ENCODE measurements at places on chromosomes 7 and 10.

GRCh38 chr10:86329896-86330680 is 36.5 kb downstream of the GRID1 start:
- no peak for DNase-seq

DNA sequence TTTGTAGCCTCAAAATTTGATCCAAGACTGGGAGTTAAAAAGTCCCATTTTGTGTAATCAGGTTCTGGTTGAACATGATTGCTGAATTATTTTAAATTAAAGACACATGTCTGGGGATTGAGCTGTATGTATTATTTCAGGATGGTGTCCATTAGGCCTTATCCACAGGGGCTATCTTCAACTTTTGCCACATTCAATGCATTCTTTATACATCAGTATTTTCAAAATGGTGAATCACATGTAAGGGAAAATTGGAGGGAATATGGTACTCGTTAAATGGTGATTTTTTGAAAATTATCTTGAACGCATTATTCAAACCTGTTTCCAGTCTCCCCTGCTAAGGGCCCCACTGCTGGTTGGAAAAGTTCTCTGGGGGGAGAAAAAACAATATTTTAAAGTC is 367.7 kb upstream of the NPVF start:
- DNase-seq: no peak

GRCh38 chr7:13932131-13932530 is 57.3 kb downstream of the ETV1 start:
- DNase-seq: no peak

DNA sequence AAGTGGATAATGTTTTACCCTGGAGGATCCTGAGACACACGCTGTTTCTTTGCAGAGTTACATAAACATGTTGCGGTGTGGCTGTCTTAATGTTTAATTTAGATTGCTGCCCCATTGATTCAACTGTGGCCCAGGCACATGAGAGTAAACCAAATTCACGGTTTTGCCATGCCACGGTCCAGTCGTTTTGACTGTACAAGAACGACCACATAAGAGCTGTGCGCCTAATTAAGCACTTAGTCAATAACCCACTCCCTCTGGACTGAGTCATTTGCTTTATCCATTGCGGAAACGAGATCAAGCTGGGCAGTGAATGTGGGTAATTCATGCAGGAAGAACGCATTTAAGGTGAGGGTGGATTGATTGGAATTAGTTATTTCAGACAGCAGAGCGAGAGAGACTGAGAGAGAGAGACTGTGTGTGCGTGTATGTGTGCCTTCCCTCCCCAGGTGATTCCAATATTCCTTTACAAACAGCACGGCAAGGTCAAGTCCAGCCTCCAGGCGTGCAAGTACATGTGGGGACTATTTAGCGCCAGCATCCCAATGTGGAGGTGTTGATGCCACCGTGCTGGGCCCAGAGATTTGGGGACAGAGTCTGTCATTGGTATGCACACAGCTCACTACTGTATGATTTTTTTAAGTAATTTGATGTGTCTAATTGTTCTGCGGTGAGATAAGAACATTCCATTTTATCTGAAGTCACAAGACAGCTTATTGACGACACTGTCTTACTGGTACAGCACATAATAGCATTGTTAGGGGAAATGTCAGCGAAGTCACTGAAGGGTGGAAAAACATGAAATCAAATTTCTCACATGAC is 8.4 kb upstream of the TEX36 start:
- DNase-seq: peak; percentile 74

DNA sequence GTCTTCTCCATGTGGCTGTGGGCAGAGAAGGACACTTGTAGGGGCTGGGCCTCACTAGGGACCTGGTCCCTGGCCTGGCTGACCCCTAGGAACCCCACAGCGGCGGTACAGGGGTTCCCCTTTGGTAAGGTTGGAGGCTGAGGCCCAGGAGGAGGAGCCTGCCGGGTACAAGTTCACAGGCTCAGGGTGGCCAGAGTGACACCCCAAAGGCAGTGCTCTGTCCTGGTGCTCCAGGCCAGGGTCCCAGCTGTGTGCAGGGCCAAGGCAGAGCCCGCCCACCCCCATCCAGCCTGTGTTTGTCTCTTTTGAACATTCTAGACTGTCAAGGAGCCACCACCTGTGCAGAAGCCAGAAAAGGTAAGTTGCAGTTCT is 23.3 kb downstream of the ANTXRL start:
- no peak for DNase-seq

- no peak for DNase-seq
Measured at GRCh38 chr10:311901-312665, 176.8 kb downstream of the ZMYND11 start.

DNA sequence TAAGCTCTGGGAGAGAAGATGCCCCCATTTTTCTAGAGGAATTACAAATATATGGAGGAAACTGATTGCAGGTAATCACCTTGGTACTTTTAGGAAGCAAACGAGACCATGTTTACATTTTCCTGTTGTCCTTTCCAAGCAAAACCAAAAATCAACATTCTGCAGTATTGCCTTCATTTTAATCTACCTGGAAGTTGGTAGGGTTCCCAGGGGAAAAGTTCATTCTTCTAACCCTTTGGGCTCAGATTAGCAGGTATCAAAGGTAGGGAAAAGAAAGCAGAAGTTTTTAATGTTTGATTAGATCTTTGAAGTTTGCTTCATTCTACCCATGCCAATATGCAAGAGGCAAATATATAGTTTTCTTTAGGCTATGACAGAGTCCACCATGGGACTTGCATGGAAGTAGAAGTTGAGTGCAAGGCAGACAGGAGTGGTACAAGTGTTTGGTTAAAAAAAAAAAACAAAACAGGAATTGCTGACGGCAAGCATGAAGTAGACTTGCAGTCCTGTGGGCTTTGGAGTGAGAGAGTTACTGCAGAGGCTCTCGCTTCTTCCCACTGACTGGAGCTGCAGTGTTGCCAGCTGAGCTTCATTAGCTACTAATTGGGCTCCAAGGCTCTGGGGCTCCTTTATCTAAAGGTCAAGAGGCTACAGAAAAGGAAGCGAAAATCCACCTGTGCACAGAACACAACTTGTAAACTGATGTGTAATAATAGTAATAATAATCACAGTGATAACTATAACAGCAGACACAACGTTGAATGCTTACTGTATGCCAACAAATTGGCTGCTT is 28.9 kb upstream of the ASAH2 start:
- DNase-seq: no peak

GRCh38 chr7:15886626-15887025 is 200.1 kb upstream of the MEOX2 start:
- no peak for DNase-seq

GRCh38 chr10:30034433-30035137 is 24.8 kb downstream of the JCAD start:
- DNase-seq: no peak

- no peak for DNase-seq
Measured at GRCh38 chr10:45420453-45421192, 46.6 kb downstream of the ALOX5 start.

GRCh38 chr7:129343099-129343700 is 91.0 kb upstream of the STRIP2 start:
- peak; percentile 50 for DNase-seq

- DNase-seq: no peak
Measured at GRCh38 chr10:29055101-29055500, 233.8 kb upstream of the LYZL1 start.

DNA sequence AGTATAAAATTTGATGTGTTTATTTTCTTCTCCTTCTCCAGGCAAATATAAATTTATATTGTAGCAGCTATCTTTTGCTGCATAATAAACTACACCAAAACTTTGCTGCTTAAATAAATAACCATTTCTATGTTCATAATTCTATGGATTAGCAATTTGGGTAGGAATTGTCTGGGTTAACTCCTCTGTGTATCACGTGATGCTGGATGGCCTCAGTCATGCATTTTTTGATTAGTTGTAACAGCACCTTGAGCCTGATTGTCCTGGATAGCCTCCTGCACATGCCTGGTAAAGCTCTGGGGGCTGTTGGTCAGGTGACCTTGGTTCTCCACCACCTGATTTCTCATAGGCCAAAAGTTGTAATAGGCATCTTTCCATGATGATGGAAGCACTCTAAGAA is 572.9 kb downstream of the ETV1 start:
- DNase-seq: no peak

DNA sequence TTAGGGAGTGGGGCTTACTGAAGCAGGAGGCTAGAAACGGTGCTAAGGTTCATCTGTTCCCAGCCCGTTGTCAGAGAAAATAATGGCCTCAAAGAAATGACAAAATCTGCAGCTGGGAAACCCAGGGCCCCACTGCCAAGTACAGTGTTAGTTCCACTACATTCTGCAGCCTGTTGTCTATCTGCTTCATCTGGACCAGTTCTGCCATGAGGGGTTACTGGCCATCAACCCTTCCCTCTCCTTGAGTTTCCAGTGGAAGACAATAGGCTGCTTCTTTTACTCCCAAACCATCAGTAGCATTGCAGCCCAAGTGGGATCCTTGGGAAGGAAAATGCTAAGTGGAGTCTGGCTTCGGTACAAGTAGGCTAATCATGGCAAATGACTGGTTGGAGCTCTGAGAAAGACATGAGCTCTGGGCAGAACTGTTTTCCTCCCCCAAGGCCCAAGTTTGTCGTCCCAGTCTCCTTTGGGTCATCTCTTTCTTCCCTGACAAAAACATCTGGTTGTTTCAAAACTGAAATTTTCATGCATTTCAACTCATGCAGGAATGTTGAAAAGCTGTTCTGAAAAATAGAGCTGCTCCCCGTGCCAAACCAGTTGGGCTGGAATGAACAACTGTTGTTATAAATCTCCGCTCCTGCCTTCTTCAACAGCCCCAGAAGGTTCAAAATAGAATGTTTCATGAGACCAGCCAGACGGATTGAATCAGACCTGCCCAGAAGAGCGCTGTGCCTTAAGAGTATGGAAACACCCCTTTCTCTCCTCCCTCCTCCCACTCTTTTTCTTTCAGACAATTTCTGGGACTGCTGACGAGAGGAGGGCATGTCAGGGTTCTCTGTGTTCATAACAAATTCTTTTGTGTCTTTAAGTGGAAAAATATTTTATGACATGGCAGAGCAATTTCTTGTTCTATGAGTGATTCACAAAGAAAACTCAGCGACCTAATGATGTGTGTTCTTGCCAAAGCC is 116.6 kb downstream of the RAB18 start:
- no peak for DNase-seq

- no peak for DNase-seq
Measured at GRCh38 chr10:110208614-110209453, 1.4 kb downstream of the MXI1 start.

DNA sequence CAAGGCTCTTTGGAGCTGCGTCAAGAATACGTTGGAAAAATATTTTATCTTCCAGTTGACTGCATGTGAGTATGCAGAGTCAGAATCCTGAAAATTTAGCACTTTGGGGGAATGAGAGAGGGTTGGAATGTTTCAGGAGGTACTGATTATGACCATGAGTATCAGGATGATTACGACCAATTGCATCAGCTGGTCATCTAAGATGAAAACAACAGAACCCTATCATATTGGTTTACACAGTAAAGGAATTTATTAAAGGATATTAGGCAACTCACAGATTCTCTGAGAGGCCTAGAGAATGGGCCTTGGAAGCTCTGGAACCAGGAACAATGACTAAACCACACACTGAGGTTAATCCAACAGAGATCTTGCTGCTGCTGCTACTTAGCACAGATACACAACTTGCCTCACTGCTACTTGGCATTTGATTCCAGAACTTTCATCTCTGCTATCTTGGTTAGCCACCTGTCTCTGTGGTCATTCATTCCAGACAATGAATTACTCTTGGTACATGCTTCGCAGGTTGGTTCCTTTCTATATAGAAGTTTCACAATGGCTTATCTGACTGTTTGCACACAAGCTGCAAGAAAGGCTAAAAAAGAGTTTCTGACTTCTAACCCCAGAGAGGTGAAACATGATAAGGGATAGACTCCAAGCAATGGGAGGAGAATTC is 68.0 kb upstream of the CTTNBP2 start:
- no peak for DNase-seq

GRCh38 chr7:33334349-33334748 is 205.0 kb downstream of the BBS9 start:
- DNase-seq: no peak

- no peak for DNase-seq
Measured at GRCh38 chr10:119112056-119112455, 8.1 kb downstream of the DENND10 start.

DNA sequence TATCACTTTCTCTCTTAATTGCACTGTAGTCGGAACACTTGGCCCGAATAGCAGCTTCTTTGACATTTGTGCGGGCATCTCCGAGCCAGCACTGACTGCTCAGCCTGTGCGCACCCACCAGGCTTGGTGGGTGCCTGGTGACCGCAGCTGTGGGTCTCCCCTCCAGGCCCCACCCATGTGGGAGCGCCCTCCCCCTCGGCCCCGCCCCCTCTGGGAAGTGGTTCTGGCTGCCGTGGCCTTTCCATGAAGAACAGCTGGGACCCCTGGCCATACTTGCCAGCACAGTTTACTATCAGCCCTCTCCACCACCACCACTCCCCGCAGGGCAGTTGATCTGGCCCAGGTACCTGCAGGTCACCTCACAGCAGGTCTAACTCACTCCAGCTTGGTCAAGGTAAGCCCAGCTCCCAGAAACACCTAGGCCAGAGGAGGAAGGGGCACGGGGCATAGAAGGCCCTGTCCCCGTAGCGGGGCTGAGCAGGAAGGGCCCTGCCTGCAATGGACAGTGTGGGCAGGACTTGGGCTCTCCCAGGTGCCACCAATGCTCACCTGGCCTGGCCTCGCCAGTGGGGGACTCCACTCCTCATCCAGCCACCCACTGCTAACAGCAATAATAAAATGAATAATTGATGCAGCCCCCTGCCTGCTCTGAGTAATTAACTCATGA is 5.8 kb downstream of the RASGEF1A start:
- no peak for DNase-seq

GRCh38 chr7:1548438-1548831 is 7.6 kb downstream of the TMEM184A start:
- no peak for DNase-seq

Measured in RCC 7860 (cell line).